ENCODE measurements at places on chromosomes 6 and 20.

DNA sequence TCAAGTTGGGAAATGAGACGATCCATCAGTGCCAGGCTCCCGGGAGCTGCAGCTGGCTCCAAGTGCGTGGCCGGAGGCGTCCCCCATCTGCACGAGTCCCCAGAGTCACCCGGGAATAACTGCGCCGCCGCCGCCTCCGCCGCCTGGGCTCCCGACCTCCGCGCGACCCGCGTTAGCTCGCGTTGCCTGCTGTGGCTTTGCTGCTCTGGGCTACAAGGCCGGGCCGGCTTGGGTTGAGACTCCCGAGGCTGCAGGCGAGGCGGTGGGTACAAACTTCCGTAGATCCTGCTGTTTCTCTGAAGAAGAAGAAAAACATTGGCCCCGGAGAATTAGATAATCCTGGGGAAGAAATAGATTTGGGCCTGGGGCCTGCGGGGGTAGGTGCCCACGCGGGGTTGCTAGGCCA is 7.4 kb upstream of the LAMP5 start:
- no peak for DNase-seq

GRCh38 chr20:22462975-22463914 is 121.1 kb downstream of the FOXA2 start:
- DNase-seq = no peak

DNA sequence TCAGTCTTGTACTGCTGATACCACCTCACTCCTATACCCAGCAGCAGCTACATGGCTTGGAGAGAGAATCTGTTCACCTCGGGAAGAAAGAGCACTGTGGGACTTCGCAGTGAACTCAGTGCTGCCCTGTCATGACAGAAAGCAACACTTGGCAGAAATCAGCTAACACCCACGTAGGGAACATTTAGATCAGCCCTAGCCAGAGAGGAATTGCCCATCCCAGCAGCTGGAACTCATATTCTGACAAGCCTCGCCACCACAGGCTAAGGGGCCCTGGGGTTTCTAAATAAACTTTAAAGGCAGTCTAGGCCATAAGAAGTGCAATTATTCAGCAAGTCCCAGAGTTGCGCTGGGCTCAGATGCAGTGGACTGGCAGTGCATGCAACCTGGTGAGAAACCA is 1266.8 kb downstream of the GRIK2 start:
- no peak for DNase-seq

- DNase-seq = no peak
Measured at GRCh38 chr6:3843379-3844096, 5.6 kb upstream of the FAM50B start.

- no peak for DNase-seq
Measured at GRCh38 chr6:108120311-108120710, 45.5 kb upstream of the NR2E1 start.

DNA sequence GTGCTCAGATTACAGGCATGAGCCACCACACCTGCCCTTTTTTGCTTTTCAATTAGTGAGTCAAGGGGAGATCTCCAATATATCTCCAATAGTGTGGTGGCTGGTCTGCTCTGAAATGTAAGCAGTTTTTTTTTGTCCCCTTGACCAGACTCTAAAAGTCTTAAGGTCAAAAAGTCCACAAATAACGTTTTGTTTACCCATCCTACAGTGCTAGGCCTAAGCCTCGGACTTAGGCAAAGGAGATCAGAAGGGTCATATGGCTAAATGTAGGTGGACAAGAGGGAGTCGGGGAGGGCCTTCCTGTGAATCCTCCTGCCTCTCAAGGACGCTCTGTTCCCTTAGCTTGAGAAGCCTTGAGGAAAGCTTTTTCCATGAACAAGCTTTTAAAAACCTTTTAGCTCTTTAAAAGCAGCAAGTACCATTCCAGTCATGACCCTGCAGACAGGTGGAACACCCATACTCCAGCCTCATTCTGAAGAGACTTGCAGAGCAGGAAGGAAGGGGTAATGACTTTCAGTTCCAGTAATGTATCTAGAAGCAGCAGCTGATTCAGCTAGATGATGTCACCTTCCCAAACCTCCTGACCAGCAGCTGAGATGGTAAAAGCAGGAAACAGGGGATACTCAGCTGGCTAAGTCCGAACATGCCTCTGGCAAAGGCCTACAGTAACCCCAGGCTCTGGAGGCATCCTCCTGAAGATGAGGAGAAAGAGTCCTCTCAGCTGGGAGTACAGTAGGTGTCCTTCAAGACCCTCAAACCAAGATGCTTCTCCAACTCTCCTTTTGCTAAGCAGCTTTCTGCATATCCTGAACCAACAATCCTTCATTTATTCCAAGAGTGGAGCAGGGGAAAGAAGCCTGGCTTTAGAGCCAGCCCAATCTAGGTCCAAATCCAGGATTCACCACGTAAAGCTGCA is 23.6 kb downstream of the BCL2L1 start:
- peak; percentile 33 for DNase-seq

GRCh38 chr20:32278199-32278643 is 770 bp downstream of the KIF3B start:
- DNase-seq = no peak

DNA sequence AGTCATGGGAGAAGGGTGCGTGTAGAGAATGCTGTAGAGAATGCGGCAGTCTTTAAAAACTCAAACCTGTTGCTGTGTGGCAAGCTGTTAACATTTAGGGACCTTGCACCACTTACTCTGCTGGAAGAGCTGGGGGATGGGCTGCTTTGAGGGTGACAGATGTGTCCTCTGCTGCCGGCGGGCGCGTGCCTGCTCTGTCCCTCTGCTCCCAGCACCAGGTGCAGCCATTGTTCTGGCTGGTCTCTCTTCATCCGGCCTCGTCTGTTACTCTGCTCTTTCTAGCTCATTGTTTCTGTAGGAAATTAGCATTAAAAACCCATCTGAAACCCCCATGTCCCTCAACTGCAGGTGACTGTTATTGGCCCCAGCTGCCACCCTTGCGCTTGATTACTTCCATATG is 78.5 kb downstream of the CBFA2T2 start:
- DNase-seq = no peak

- DNase-seq = no peak
Measured at GRCh38 chr6:168221000-168221399, 98.6 kb downstream of the DACT2 start.

DNA sequence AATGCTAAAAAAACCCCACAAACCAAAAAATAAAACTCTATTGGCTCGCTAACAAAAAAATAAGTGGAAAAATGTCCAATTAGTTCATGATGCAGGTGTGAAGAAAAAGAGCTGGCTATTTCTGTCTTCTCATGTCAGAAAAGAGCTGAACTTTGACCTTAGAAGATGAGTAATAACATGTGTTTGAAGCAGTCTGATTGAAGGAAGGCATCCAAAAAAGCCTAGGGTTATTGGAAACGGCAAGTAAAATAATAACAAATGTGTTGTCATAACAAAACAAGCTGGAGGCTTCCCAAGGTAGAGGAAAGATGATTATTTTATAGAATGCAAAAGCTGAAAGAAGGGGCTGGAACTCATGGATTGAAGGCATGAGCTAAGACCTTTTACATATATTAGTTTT is 94.4 kb upstream of the FAM184A start:
- DNase-seq = no peak

DNA sequence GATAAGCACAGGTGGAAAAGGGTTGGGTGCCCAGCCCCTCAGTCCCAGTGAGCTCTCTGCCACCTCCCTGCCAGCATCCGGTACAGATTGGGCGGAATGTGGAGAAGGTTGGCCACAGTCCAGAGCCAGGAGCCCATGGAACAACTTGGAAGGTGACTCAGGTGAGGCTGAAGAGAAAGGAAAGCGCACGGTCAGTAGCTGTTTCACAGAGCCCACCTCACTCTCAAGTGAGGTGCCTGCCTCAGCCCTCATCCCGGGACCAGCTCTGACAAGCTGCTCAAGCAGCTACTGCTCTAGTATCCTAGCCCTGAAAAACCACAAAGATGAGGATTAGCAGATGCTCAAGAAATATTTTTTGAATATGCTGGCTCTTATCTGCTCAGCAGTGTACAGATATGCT is 1.1 kb upstream of the MMP24OS start:
- DNase-seq = no peak

Measured in activated CD4-positive, alpha-beta T cell treated with anti-CD3 and anti-CD28 coated beads, Interleukin-2, amount 10 ng/mL, durations not matched to agents 7 days and 5 days (primary cell).